Fibroblast of the conjunctiva (primary cell): ENCODE measurements at places on chromosomes 1 and 21.
A peak's percentile ranks its signal among the peaks of the same experiment; 100 is the strongest.

DNA sequence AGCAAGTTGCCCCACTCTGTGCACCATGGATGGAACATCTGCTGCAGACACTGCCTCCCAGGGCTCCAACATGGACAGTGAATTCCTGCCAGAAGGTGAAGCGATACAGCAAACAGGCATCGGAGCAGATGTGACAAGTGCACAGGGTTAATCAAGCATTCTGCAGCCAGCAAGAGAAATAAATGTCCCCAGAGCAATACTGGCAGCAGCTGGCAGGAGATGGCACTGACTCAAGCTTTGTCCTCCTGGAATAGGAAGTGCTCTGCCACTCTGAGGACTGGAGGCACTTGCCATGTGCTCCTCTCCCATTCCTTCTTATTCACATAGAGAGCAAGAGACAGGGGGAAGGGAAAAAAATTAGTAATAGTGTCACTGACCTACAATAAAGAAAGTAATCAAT, 402.7 kb upstream of the DAB1 start:
- DNase-seq, result no peak

- DNase-seq, result no peak
These were observed 54.1 kb downstream of the CD2 start for GRCh38 chr1:116808200-116808847.

DNA sequence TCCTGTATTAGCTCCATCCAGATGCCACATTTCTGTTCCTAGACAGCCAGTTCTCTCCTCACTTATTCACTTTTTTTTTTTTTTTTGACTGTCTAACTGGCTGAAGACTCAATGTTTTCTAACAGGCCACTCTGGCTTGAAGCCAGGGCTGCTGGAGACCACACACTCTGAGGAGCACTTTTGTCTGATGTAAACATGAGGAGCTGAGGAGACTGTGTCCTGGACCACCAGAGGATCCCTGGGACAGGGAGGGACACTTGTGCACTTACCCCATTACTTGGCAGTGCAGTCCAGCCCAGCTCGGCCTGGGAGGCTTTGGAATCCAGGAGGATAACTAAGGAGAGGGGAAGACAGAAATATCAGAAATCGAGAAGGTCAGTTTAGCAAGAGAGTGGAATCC, 2.4 kb downstream of the EPHA10 start:
- DNase-seq, result no peak

DNA sequence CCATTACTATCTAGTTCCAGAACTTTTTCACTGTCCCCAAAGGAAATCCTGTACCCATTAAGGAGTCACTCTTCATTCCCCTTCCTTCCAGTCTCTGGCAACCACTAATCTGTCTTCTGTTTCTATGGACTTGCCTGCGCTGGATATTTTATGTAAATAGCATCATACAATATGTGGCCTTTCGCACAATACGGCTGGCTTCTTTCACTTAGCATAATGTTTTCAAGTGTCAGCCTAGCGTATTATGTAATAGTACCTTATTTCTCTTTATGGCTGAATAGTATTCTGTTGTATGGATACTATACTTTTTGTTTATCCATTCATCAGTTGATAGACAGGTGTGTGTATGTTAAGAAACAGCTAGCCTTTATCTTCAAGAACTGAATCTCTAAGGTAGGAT, 14.3 kb downstream of the ATF3 start:
- DNase-seq, result no peak

DNA sequence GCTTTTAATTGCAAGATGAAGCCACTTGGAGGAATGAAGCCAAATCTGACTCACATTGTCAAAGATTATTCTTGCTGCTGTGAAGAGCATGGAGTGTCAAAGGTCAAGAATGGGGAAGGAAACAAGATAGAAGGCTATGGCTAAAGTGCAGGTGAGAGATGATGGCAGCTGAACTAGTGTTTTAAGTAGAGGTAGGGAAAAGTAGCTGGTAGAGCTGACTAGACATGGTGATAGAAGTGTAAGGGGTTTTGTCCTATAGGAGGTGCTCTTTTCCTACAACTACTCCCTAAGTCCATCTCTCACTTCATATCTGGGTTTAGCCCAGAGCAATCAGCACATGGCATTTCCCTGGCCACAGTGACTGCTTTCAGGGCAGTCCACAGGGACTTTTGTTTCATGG, 11.8 kb downstream of the UBE2T start:
- DNase-seq, result no peak

- peak; percentile 68 for DNase-seq
These were observed 42.5 kb downstream of the LGR6 start for GRCh38 chr1:202235856-202236837.

GRCh38 chr21:14862794-14863720, 201.7 kb downstream of the NRIP1 start:
- no peak for DNase-seq

GRCh38 chr21:32102426-32102825, 176.4 kb downstream of the MIS18A start:
- no peak for DNase-seq
